K562 (cell line): ENCODE measurements at places on chromosomes 5 and 9.

DNA sequence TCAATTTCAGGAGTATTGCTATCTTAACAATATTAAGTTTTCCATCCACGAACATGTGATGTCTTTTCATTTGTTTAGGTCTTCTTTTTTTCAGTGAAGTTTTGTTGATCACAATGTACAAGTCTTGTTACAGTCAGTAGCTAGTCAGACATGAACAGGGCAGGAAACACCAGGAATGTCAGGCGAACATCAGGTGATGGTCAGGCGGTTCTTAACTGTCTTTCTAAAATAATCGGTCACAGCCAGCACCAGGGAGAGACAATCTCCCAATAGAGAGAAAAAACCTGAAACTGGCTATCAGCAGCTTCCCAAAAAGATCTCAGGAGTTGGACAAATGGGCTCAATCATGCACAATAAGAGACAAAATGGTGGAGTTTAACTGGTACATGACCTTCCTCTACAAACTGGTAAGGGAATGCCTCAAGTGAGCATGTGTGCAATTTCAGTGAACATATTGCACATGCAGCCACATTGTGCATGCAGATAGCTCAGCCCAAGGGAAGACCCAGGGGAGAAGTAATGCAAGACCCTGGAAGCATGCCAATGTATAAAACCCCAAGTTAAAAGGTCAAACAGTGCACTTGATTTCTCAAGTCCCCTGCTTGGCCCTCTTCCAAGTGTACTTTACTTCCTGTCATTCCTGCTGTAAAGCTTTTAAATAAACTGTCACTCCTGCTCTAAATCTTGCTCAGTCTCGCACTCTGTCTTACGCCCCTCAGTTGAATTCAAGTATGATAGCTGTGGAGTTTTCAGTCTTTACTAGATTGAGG, 176.1 kb upstream of the RASEF start:
- DNase-seq, result no peak

DNA sequence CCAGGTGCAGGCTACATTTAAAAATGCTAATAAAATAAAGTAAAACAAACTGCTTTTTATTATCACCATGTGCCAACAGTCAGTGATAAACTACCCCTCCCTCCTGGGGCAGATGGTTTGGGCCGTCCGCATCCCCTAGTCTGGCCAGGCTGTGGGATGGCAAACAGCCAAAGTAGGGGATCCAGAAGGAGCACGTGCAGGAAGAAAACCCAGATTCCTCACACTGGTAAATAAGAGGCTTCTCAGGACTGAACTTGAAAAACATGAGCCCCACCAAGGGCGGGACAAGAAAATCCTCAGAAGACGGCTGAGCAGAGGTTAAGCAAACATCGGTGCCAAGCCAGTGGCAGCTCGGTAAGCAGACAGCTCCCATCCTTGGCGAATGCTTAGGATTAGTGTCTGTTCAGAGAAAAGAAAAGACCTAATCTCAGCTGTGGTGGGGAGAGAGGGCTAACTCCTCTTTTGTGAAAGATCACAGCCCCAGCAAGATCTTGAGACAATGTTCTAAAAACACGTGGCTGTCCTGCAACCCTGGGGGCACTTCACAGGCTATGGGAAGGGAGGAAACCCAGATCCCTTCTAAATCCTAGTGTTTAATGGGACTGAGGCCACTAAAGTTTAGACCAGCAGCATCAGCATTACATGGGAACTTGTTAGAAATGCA, 46.5 kb upstream of the GDNF start:
- no peak for DNase-seq

DNA sequence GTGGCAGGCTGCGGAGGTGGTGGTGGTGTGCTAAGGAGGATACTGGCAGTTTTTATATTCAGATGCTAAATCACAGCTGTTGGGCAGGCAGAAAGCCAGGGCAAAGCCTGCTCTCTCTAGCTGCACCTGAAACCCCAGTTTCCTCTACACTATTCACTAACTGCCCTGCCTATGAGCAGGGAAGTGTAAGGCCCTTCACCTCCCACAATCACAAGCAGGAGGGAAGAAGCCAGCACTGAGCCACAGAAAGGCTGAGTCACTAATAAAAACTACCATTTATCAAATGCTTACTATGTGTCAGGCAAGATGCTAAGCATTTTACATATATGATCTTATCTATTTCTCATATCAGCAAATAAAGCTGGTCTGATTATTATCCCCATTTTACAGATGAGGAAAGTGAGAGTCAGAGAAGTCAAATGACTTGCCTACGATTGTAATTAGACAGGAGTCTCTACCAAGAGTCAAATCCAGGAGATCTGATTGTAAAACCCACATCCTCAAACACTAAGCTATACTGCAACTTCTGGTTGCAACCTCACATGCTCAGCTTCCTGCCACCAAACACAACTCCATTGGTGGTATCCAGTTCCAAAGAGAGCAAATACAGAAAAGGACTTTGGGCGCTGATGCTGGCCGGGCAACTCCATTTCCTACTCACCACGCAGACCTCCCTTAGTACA, 17.7 kb upstream of the IL6ST start:
- no peak for DNase-seq

- DNase-seq, result peak; percentile 84
These were observed 4.3 kb upstream of the TIFAB start for GRCh38 chr5:135456238-135457099.

DNA sequence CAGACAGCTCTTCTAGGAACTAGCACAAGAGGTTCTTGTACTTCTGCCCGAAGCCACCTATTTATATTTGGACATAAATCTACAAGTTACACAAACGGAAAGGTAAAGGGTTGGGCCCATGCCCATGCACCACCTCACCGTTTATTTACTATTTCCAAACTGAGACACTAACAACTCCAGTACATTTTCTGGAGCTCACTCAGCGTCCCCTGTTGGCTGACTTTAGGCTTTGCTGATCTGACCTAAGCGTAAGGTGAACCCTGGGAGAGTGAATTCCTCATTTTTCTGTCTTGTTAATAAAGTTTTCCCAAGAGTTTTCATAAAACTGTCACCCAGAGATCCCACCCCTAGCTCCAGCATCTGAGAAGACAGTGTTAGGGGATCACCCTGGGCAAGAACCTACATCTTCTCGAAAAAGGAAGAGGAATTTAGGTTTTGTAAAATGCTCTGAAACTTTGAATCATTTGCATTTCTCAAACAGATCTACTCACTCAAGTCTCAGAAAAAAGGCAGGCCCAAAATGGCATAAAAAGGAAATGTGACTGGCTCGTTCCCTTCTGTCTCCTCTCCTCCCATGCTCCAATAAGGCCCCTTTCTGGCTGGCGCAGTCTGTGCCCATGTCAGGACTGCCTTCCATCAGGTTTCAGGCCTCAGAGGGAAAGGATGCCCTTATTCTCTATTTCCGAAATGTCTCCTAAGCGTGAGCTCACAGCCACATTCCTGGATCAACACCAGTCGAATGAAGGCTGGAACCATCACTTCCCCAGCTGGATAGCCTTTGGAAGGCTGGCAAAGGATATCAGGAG, 201.3 kb downstream of the FANCC start:
- DNase-seq, result peak; percentile 24

GRCh38 chr9:95641586-95641985, 124.8 kb upstream of the PTCH1 start:
- peak; percentile 9 for DNase-seq
